ENCODE measurements at places on chromosomes 7 and 10. TPM values are rescaled to one million over a fixed set of nuclear protein-coding genes. Genes with fewer than 3 reads are reported as not detected.

Gene INSYN2A
- 0.25 TPM for total RNA-seq

GRCh38 chr10:2228320-2228901, 491.1 kb upstream of the ADARB2 start:
- DNase-seq: no peak
- H3K27me3 ChIP-seq: no peaks in the 10 kb centered on the region
- no peak overlapping the region for H3K27ac ChIP-seq
- no peaks in the 10 kb centered on the region for H3K36me3 ChIP-seq
- H3K4me3 ChIP-seq: no peak overlapping the region

DNA sequence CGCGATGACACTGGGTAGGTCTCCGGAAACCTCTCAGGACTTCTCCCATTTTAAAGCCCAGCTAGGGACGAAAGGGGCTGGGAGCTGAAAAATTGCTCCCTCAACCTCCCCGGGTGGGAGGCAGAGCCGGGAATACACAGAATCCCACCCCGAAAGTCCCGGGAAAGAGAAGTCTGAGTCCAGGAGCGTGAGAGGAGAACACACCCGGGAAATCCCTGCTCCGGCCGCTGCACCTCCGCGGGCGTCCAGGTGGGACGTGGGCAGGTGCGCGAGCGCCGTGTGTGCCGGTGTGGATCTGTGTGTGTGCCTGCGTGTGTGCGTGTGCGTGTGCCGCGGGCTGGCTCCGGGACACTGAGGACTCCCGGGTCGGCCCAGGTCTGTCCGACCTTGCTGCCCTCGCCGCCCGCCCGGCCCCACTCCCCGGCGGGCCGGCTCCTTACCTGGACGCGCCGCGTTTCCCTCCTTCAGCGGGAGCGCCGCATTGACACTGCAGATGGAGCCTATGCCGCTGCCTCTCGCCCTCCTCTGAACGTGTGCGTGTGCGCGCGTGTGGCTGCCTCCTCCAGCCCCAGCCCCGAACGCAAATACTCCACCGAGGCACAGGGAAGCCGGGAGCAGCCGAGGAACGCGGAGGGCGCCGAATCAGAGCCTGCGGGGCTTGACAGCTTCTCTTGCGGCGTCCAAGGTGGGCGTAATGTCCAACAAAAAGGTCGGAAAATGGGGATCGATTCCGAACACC, at the start of gene PLXNA4:
Gene PLXNA4 (minus strand): TSS at position 489 of the 739 bp plus-strand sequence. CDS start 67,777 bp downstream, outside the sequence.
- no peak for DNase-seq
- H3K36me3 ChIP-seq: no peaks in the 10 kb centered on the region
- peaks cover 18% of the 10 kb centered on the region for H3K4me1 ChIP-seq
- H3K27me3 ChIP-seq: no peaks in the 10 kb centered on the region
- no peak within 1 kb of the TSS for H3K27ac ChIP-seq

DNA sequence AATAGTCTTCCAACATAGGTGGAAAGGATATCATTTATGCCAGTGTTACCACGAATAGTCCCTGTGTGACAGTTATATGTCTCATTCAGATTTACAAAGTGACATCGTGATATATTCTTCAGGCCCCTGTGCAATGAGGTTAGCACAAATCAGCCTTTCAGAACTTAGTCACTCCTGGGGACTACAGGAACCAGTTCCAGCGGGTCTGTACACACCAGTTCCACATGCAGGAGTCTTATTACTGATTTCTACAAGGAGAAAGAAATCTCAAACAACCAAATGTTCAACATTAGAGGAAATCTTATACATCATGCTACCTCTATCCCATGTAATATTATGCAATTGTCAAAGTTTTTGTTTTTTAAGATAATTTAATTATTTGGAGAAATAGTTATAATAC, 4.4 kb upstream of the WDR91 start:
- no peak for DNase-seq
- no peak overlapping the region for H3K27ac ChIP-seq
- H3K4me3 ChIP-seq: no peak overlapping the region
- H3K4me1 ChIP-seq: peaks cover 2% of the 10 kb centered on the region

Gene PDE6C
- total RNA-seq: not detected

Gene ZDHHC4
- 36.3 TPM for total RNA-seq

Measured in vagina (tissue), 2 donors.